ENCODE measurements at places on chromosomes 7 and 10.

- DNase-seq, result no peak
Measured at GRCh38 chr7:47350425-47350824, 231.5 kb downstream of the TNS3 start.

DNA sequence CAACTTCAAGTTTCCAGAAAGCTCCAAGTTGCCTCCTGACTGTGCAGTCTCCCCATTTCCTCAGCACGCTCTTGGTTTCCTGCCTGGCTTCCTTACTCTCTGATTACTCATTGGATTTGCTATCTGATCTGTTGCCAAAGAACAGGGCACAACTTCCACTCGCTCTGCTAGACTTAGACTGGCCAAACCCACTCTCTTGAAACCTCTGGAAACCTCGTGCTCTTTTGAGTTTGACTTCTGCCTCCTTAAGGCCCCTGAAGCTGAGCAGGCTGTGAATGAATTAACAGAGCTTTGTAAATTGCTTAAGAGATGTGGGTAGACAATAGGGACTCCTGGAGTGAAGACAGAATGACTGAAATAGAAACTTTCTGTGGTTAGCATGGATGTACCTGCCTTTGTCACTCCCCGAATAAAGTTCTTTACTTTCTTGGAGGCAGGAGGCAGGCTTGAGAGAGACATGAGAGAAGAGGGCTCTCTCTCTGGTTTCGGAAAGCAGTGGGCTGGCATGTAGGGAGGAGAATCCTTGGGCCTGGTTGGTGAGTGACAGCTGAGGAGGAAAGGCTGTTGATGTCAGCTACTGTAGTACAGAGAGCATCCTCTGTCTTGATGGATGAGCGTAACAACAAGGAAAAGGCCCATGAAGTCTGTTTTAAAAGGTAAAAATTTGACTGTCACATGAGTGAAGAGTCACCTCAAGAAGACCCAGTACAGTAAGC lies 70.8 kb downstream of the CHN2 start:
- no peak for DNase-seq

DNA sequence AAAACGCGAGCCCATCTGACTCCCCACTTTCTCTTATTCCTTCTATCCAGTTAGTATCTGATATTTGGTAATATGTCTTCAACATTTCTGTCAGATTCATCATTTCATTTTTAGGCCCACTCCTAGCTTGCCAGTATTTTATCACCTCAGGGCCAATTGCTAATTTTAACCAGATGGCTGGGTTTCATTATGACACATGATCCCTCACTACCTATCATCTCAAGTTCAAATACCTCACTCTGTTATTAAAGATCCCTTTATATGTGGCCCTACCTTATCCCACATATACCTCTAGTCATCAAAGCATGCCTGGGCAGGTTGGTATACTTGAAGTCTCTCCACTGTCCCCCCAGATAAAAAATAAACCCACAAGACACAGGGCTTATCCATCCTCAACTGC lies 104.9 kb downstream of the RNLS start:
- no peak for DNase-seq

GRCh38 chr7:2948749-2949148 lies 94.9 kb downstream of the CARD11 start:
- no peak for DNase-seq

GRCh38 chr10:108597031-108597430 lies 1326.3 kb downstream of the XPNPEP1 start:
- DNase-seq, result no peak

GRCh38 chr10:13852872-13853271 lies 266.1 kb downstream of the PRPF18 start:
- no peak for DNase-seq

GRCh38 chr7:39825401-39825980 lies 124.6 kb upstream of the CDK13 start:
- DNase-seq, result no peak

DNA sequence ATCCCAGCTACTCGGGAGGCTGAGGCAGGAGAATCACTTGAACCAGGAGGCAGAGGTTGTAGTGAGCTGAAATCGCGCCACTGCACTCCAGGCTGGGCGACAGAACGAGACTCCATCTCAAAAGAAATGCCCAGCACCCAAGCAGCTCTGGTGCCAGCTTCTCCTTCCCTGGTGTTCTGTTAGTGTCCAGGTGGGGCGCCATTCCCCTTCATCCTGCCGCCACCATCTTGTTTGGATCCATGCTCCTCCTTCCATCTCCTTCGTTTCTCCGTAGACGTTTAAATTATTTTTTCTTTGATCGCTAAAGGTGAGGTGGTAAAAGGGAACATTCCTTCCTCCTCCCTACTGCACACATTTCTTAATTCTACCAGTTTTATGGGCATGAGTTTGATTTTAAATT lies 30.3 kb downstream of the PROSER2 start:
- DNase-seq, result peak; percentile 26

DNA sequence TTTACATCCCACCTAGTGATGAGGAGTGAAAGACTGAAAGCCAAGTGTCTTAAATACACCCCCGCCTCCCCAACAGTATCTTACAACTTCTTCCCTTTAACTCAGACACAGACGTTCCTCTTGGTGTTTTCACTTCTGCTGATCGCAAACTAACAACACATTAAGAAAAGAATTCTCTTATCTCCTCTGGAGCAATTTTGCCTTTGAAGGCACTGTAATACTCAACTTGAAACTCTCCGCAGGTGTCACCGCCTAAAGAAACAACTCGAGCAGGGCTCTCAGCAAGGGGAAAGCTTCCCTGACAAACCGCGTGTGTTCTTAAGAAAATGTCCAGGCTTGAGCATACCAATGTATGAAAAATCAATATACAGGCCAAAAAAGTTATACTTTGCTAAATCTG lies 452 bp downstream of the SEMA3C start:
- DNase-seq, result peak; percentile 46

- DNase-seq, result no peak
Measured at GRCh38 chr10:48750019-48750418, 65.3 kb downstream of the WDFY4 start.

- DNase-seq, result peak; percentile 70
Measured at GRCh38 chr7:140525743-140526142, 46.4 kb upstream of the MKRN1 start.

DNA sequence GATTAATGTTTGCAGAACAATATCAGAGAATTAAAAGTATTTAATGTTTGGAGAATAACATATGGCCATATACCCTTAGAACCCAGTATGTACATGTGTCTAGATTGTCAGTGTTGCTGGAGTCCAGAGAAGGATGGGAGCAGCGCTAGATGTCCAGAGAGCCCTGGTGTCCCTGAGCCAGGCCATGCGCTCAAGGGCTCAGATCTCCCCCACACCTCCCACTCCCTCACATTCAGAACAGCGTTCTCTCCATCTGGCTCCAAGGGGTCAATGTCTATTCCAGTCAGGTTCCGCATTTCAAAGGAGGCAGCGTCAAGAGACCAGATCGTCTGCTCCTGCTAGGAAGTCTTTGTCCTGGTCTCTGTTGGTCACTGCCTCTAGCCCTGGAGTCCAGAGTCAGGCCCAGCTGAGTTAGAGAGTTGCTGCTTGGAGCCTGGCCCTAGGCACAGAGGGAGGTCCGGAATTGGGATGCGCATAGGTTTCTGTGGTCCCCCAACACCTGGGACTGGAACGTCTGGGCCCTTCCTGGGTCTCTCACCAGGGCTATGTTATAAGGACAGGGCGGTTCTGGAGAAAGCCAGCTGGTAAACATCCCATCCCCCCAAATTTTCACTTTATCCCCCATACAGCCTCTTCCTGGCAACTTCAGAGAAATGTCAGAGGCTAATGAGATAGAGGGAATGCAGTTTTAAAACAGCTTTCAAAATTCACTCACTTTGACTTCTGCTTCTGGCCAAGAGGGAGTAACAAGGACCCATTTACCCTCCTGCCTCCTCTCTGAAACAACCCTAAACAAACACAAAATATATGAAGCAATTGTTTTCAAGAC lies 6.5 kb upstream of the WDR86 start:
- DNase-seq, result no peak

GRCh38 chr10:58322072-58322834 lies 12.6 kb upstream of the UBE2D1 start:
- DNase-seq, result no peak

DNA sequence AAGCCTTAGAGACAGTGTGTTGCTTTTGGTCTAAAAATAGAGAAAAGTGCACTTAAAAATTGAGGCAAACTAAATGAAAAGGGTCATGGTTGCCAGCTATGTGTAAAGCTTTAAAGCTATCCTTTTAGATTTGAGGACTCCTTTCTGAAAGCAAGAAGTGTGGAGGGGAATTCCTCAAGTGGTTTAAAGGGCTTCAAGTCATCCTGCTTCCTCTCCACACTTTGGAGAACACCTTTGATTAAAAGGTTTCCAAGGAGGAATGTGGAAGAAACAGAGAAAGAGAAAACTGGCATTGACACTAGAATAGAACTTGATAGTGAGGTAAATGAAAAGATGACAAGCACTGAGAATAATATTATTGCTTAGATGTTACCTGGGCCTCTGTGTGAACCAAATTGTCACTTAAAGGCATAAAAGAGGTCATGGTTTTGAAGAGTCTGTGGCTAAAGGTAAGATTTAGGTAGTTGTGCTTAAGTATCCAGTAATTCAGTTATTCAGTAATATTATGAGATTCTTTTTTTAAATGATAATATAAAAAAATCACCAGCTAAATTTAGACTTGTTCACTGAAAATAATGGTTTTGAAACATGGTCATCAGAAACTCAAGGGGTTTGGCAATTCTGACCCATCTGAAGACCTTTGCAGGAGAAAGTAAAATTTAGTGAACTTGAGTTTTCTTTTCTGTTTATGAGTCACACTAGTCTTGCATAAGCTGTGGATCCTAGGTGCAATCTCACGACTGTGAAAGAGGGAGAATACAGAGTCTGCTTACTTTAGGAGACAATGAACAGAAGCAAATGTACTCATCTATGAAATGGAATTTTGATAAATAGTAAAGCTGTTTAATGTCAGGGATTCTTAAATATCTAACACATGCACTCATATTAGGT lies 466.0 kb downstream of the KIF20B start:
- no peak for DNase-seq

- no peak for DNase-seq
Measured at GRCh38 chr7:150927956-150928344, 50.2 kb downstream of the KCNH2 start.

GRCh38 chr10:79219322-79219957 lies 127.8 kb upstream of the PPIF start:
- DNase-seq, result no peak

DNA sequence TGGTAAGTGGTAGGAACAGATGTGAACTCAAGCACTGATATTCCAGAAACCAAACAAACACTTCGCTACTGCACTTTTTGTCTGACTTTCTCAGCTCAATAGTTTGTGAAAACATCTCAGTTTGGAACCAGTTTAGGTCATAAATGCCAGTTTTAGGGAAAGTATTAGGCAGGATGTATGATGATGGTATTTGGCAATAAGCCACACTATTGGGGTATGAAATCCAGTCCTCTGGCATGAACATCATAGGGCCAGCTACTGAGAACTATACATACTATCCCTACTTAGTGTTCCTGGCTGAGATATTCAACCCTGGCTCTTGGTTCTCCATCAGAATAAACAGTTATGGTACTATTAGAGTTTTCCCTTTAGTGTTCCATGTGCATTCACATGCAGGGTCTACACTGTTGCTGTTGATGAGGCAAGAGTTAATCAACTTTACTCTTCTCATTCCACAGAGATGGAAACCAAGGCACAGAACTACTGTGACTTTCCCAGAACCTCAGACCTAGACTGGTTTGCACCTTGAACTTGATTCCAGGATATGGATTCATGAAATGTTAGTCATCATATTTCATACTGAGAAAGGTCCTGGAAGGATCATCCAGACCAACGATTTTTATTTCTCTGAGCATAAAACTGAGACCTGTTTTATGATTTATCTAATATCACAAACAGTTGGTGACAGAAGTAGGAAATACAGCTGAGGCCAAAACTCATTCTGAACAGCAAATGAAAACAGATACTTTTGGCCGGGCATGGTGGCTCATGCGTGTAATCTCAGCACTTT lies 20.0 kb upstream of the IFIT2 start:
- no peak for DNase-seq

DNA sequence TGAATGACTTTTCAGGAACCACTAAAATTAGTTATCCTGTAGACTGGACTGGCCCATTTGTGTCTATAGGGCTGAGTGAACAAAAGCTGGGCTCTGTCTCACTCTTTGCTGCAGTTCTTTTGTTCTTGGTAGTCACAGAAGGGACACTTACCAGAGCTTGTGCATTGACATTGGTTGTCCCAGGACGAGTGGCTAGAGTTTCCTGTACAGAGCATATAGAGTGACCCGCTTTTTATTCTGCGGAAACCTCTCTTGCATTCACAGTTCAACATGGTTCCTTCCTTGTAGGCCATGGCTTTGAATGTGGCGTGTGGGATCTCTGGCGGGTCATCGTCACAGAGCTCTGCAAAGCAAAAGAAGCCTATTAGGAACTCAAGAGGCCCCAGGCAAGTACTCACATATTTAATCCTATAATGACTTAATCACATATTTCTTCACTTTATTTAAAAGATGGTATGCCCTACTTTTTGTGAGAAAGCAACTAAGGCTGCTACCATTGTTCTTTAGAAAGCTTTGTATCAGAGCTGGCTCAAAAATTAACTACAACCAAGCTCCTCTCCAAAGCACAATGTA lies 36.4 kb downstream of the IL2RA start:
- no peak for DNase-seq

- no peak for DNase-seq
Measured at GRCh38 chr7:154868921-154869320, 134.0 kb downstream of the PAXIP1 start.

GRCh38 chr10:102616066-102616770 lies 28.1 kb upstream of the TRIM8 start:
- DNase-seq, result no peak

GRCh38 chr10:46247808-46248569 lies 38.8 kb upstream of the ANTXRL start:
- no peak for DNase-seq

DNA sequence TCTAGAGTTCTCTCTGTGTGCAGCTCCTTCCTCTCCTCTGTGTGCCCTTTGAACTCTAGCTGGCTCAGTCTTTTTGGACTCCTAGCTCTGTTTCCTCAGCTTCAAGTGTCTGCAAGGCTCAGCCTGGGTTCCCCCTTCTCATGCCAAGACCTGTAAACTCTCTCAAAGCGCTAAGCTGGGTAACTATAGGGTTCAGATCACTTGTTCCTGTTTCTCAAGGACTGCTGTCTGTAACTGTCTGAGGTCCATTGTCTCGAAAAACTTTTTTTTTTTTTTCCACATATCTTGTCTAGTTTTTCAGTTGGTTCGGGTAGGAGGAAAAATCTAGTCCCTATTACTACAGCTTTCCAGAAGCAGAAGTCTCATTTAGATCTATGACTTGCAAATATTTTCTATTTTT lies 46.6 kb upstream of the PPP1R17 start:
- no peak for DNase-seq

GRCh38 chr10:84075226-84076046 lies 63.9 kb upstream of the GHITM start:
- DNase-seq, result no peak

- no peak for DNase-seq
Measured at GRCh38 chr7:155676052-155676451, 31.6 kb downstream of the RBM33 start.
